ENCODE measurements at places on chromosomes 3 and 15.

GRCh38 chr15:92733934-92734521 lies 78.5 kb upstream of the FAM174B start:
- DNase-seq = no peak

DNA sequence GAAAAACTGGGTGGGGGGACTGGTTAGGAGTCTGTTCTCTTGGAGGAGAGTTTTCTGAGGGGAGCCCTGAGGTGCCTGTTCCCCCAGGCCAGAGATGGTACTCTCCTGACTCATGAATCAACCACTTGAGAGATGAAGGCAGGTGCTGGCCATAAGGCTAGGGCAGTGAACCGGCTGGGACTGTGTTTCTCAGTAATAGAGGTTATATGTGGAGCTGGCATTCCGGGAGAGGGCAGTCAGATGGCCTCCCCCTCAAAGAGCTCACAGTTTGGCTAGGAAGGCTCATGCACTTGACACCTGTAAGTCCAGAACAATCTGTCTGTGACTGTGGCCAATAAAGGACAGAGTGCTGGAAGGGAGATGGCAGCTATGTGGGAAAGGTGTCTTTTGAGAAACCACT lies 10.0 kb upstream of the SCN10A start:
- no peak for DNase-seq

DNA sequence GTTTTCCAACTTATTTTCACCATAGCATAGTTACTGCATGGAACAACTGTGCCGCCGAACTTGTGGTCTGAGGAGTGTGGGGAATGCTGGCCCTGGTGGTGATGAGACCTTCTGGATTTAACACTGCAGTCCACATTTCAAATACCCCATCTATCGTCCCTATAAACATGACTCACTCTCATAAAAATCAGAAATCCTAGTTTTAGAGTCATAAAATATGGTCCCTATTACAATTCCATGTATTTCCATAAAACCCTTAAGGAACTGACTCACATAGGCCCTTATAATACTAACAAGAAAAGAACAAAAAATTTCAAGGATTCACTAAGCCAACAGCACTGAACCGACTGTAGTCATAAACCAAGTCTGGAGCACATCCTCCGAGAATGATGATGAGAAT lies 147.2 kb downstream of the FOXP1 start:
- DNase-seq = no peak

DNA sequence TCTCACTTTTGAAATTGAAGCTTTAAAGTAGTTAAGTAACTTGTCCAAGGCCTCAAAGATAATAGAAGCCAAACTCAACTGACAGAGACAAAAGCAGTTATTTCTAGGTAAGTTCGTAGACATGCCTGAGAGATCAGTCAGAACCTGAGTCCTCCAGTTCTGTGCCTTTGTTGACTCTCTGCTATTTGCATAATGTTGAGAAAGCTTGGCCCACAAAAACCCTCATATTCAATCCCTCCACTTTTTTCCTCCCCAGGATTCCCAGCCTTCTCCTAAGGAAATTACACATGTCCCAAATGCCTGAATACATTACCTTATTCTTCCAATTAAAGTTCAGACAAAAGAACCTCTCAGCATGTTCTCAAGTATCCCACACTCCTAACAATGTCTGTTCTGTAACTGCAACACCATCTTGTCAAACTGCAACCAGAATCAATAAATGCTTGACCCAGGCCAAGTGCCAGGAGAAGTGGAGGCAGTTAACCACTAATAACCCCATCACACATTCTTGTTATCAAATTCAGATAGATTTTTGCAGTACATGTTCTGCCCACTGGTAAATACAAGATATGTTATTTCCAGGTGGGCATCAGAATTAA lies 217.8 kb downstream of the LRRC3B start:
- DNase-seq = no peak

GRCh38 chr3:195889870-195890295 lies 18.5 kb downstream of the TNK2 start:
- no peak for DNase-seq

GRCh38 chr3:123372686-123373473 lies 76.0 kb downstream of the ADCY5 start:
- DNase-seq = no peak

DNA sequence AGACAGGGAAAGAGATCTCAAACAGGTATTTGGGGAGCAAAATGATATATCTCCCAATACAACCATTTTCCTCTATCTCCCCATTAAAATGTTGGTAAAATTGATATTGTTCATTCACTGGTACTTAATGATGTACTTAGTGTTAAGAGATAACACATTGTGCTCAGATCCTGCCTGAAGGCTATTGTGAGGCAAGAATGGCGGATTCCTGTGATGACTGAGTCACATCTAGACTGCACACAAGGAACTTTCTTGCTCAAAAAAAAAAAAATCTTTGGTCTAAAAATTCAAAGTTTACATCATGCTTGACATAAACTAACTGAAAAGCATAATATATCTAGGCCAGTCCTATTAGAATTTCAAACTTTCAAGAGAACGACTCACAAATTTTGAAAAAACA lies 171.1 kb upstream of the TTC14 start:
- DNase-seq = no peak

- no peak for DNase-seq
Measured at GRCh38 chr3:191019855-191020254, 157.4 kb upstream of the GMNC start.

- no peak for DNase-seq
Measured at GRCh38 chr3:152922554-152922953, 87.6 kb downstream of the P2RY1 start.

DNA sequence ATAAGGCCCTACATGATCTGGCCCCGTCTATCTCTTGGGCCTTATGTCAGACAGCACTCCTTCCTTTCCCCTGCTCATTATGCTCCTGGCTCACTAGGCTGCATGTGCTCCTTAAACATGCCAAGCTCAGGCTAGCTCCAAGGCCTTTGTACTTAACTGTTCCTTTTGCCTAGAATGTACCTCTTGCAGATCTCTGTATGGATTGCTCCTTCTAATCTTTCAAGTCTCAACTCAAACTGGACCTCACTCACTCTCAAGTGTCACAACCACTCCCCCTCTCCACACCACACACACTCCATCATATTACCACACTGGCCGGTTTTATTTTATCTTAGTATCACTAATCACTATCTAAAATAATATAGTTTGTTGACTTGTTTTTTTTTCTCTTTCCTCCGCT lies 36.4 kb downstream of the ZMAT3 start:
- no peak for DNase-seq

DNA sequence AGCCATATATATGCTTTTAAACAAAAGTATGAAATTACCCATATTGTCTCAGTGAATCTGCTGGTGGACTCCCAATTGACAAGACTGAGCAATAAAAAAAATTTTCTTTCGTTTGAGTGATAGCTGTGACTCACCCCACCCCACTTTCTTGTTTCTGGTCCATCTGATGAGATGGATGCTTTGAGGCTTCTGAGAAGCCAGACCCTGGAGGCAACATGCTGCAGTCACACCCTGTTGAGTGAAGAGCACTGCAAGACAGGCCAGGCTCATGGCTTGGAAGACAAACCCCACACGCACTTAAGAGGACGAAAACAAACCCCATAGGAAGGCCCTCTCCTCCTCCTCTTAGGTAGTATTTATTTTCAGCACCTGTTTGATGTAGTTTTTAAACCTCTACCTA lies 276.0 kb upstream of the TTC14 start:
- no peak for DNase-seq

DNA sequence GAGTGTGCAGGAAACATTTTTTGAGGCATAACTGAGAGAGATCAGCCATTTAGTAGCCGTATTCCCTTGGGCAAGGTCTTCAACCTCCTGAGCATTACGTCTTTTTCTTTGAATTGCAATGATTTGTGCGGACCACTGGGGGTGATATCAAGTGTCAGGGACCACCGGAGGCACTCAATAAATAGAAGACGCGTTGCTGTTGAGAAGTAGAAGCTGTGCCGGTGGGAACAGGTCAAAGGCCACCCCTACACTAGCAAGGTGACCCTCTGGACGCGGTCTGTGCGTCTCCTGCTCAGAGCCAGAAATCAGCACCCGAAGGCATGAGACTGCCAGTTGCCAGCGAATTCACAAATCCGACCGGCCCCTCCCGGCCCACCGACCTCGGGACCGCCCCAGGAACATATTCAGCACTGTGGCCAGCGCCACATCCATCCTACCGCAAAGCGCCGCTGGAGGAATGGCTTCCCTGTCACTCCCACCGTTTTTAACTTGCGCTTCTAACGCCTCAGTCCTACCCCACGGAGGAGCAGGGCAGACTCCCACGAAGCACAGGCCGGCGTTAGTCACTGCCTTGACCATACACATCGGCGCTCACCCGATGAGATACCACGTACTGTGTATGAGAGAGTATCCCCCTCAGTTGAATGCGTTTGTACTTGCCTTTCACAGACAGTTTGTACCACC lies 1.4 kb upstream of the GHSR start:
- no peak for DNase-seq
